Peyer's patch (tissue), 4 donors: ENCODE measurements at places on chromosomes 5 and 9. TPM values are rescaled to one million over a fixed set of nuclear protein-coding genes. Genes with fewer than 3 reads are reported as not detected.

The PCDHGB2 gene
- total RNA-seq: 1.2 TPM

DNA sequence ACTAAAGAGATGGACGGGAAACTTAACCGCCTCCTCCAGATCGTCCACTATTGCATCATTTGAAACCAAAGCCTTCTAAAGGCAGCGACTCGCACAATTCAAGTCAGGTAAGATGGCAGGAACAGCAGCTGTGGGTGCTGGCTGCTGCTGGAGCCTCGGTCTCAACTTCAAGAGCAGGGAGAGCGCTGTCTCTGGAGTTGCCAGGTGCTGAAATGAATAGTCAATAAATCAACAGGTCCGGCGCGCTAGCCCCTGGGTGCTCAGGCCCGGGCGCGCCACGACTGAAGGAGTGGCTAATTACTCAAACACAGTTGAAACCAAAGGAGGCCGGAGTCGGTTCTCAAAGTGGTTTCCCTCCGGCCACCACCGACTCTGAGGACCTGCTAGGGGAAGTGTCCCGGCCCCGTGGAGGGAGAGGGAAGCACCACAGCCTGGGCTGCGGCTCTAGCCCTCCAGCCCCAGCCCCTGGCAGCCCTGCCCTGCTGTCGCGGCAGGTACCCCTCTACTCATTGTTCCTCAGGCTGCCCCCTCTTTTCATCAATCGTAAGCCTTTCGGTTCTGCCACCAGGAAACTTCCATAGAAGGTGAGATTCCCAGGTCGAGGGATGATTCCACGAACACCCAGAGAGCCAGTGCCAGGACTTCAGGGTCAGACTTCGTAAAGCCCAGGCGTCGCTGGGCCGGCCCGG, 804 bp downstream of the TTC39B start:
- H3K27me3 ChIP-seq: no peaks in the 10 kb centered on the region
- peak overlapping the region; percentile 82 for H3K4me3 ChIP-seq
- peak; percentile 59 for DNase-seq
- peaks cover 7% of the 10 kb centered on the region for H3K4me1 ChIP-seq

GRCh38 chr9:17757816-17758215, 178.9 kb downstream of the SH3GL2 start:
- H3K4me1 ChIP-seq: no peaks in the 10 kb centered on the region
- no peaks in the 10 kb centered on the region for H3K36me3 ChIP-seq

The BHMT2 gene
- 10.7 TPM for total RNA-seq

DNA sequence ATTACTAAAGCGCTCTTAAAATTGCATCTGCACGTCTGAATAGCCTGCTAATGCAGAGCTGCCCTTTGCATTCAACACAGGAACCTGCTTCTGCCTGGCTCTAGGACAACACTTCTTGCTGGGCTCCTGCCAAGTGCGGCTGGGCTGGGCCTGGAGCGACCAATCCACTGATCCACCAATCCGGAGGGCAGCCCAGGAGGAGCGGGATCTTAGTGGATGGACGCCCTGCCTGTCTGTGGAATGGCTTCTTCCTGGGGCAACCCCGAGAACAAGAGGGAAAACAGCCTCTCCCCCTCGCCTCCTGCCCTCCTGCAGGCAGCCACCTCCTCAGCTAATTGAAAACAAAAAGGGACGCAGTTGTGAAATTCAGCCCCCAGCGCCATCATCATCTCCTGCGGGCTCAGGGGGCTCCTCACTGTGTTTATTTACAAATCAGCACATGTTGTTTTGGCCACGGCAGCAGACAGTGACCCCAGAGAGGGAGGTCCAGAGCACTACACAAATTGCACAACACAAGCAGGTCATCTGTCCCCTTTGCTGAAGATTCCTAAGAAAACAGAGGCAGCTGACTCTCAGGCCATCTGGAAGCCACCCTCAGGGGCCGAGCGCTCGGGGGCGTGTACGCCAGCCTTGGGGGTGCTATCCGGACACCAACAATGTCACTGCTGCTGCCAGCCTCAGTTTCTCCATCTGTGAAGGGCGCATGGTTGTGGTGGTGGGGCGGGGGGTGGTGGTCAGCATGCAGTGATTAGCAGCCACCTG, 57.3 kb downstream of the GADD45G start:
- H3K4me3 ChIP-seq: no peak overlapping the region
- no peaks in the 10 kb centered on the region for H3K27me3 ChIP-seq
- DNase-seq: peak; percentile 98
- H3K36me3 ChIP-seq: no peaks in the 10 kb centered on the region
- H3K27ac ChIP-seq: peak overlapping the region; percentile 82

The PCDHGA6 gene
- 1.1 TPM for total RNA-seq

DNA sequence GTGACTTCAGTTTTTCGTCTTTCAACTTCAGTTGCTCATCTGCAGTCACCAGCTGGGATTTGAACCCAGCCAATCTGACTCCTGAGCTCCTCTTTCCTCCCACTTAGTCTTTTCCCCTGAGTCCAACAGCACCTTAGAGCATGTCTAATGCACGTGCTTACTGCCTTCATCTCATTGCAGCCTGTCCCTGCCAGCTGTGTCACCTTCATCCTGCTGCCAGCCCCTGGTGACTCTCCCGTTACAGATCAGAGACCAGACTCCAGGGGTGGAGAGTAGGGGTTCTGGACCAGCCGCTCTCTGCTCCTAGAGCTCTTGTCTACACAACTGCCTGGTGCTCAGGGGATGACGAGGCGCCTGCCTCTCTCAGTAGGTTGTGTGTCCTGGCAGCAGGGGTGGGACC, 132.9 kb upstream of the LMX1B start:
- H3K4me3 ChIP-seq: no peak overlapping the region
- no peak for DNase-seq
- no peaks in the 10 kb centered on the region for H3K4me1 ChIP-seq
- no peaks in the 10 kb centered on the region for H3K27me3 ChIP-seq
- peaks cover 6% of the 10 kb centered on the region for H3K36me3 ChIP-seq
- H3K27ac ChIP-seq: no peak overlapping the region

GRCh38 chr5:163458778-163459385, 1.0 kb downstream of the NUDCD2 start:
- peaks cover 4% of the 10 kb centered on the region for H3K36me3 ChIP-seq
- peaks cover 18% of the 10 kb centered on the region for H3K4me1 ChIP-seq
- H3K27me3 ChIP-seq: no peaks in the 10 kb centered on the region
- peak overlapping the region; percentile 73 for H3K4me3 ChIP-seq
- no peak for DNase-seq
